ENCODE measurements at places on chromosomes 7 and 10. TPM values are rescaled to one million over a fixed set of nuclear protein-coding genes. Genes with fewer than 3 reads are reported as not detected.

LRRC61 gene
- 11.0 TPM for total RNA-seq

GSTO2 gene
- 2.3 TPM for total RNA-seq

SRI gene
- total RNA-seq: 80.0 TPM

ADGRA1 gene
- not detected for total RNA-seq

NAT16 gene
- not detected for total RNA-seq

PLPP4 gene
- total RNA-seq: not detected

GLI3 gene
- not detected for total RNA-seq

SNX10 gene
- total RNA-seq: 8.7 TPM

WDR86 gene
- 7.0 TPM for total RNA-seq

LRRC4 gene
- not detected for total RNA-seq

SPDYE6 gene
- not detected for total RNA-seq

SFTPD gene
- total RNA-seq: not detected

GAD2 gene
- total RNA-seq: not detected

PRKRIP1 gene
- total RNA-seq: 47.6 TPM

IFIT5 gene
- 25.6 TPM for total RNA-seq

CYP2C9 gene
- total RNA-seq: not detected

CPEB3 gene
- total RNA-seq: 3.8 TPM

SYT15 gene
- 1.7 TPM for total RNA-seq

BNIP3 gene
- 31.7 TPM for total RNA-seq

ANKRD1 gene
- total RNA-seq: not detected

ZNF212 gene
- 24.0 TPM for total RNA-seq

PRPS1L1 gene
- not detected for total RNA-seq

KIF11 gene
- 2.0 TPM for total RNA-seq

GPR85 gene
- total RNA-seq: not detected

ARMS2 gene
- not detected for total RNA-seq

ASB10 gene
- not detected for total RNA-seq

CNPY4 gene
- 69.0 TPM for total RNA-seq

OR2A1 gene
- total RNA-seq: not detected

DNAJB12 gene
- 26.3 TPM for total RNA-seq

CCDC3 gene
- not detected for total RNA-seq

NKX1-2 gene
- not detected for total RNA-seq

SAP25 gene
- 126 TPM for total RNA-seq

LRMDA gene
- total RNA-seq: not detected

TFEC gene
- total RNA-seq: 0.70 TPM

TBRG4 gene
- 103 TPM for total RNA-seq

GRB10 gene
- total RNA-seq: 7.7 TPM

ZWINT gene
- total RNA-seq: 2.2 TPM
